Smooth muscle cell of bladder (primary cell): ENCODE measurements at places on chromosomes 13 and 19. TPM values are rescaled to one million over a fixed set of nuclear protein-coding genes. Genes with fewer than 3 reads are reported as not detected.

CEACAM4 gene
- total RNA-seq: not detected in 2 replicates

NRTN gene
- total RNA-seq: 0.14 and 0.18 TPM in 2 replicates

MAP4K1 gene
- total RNA-seq: under 0.01 and 0.37 TPM in 2 replicates

PCDH9 gene
- total RNA-seq: 3.5 and 3.6 TPM in 2 replicates

ZNF544 gene
- total RNA-seq: 33.8 and 34.1 TPM in 2 replicates

LRG1 gene
- total RNA-seq: not detected in 2 replicates

ZNF581 gene
- total RNA-seq: 23.9 and 25.7 TPM in 2 replicates

CBLC gene
- total RNA-seq: 0.14 TPM in 1 of 2 replicates, not detected in the other

WTIP gene
- total RNA-seq: 37.8 and 72.9 TPM in 2 replicates

ZNF723 gene
- total RNA-seq: not detected in 2 replicates

METTL21C gene
- not detected in 2 replicates for total RNA-seq

COL4A1 gene
- total RNA-seq: 174 and 213 TPM in 2 replicates

ZIM2 gene
- not detected in 2 replicates for total RNA-seq

SLC25A15 gene
- 14.4 and 15.9 TPM in 2 replicates for total RNA-seq

TNFSF13B gene
- 11.7 and 16.6 TPM in 2 replicates for total RNA-seq

GARIN5A gene
- total RNA-seq: 0.09 and 0.28 TPM in 2 replicates

SOX1 gene
- not detected in 2 replicates for total RNA-seq

RFC3 gene
- total RNA-seq: 1.7 and 2.1 TPM in 2 replicates

CADM4 gene
- total RNA-seq: 2.0 and 3.0 TPM in 2 replicates

NCAN gene
- total RNA-seq: not detected in 2 replicates
